ENCODE measurements at places on chromosomes 2 and 18. TPM values are rescaled to one million over a fixed set of nuclear protein-coding genes. Genes with fewer than 3 reads are reported as not detected.

POTEJ gene
- total RNA-seq, result not detected

DUSP19 gene
- 6.2 TPM for total RNA-seq

VSNL1 gene
- 4.1 TPM for total RNA-seq

CYS1 gene
- 0.79 TPM for total RNA-seq

GDF7 gene
- total RNA-seq, result 24.3 TPM

HOXD11 gene
- 0.21 TPM for total RNA-seq

FAM168B gene
- 104 TPM for total RNA-seq

ELP2 gene
- total RNA-seq, result 94.6 TPM

LCT gene
- total RNA-seq, result 2.8 TPM

CREG2 gene
- total RNA-seq, result 4.2 TPM

TFPI gene
- total RNA-seq, result 9.6 TPM

GRCh38 chr2:25000503-25001324 lies 29.0 kb upstream of the DNAJC27 start:
- DNase-seq, result no peak

GRCh38 chr18:48589797-48590519 lies 51.1 kb downstream of the CTIF start:
- no peak for DNase-seq

DNA sequence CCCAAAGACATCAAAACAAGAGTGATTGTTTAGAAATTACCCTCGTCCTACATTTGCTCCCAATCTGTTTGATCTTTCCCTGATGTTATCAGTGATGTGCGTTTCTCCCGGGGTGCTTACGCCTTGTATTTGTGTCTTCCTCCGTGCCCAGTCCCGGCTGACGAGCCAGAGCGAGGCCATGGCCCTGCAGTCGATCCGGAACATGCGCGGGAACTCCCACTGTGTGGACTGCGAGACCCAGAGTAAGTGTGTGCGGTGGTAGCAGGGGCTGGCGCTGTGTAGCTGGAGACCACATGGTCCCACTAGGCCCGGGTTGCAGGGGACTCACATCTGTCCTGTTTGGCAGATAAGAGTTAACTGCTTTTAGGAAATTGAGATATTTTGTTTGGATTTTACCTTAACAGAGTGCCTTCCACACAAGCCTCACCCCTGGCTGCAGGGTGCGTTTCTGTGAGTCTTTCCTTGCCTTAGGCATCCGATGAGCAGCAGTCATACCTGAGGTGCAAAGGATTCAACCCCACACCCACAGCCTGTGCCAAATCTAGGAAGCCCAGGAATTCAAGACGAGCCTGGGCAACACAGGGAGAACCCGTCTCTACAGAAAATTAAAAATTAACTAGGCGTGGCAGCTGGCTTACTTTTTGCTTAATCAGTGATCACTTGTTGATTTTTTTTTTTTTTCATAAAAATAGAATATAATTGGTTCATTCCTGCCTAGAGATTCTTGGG lies 127.4 kb downstream of the GBX2 start:
- no peak for DNase-seq

GRCh38 chr18:6018671-6019070 lies 123.3 kb upstream of the TMEM200C start:
- no peak for DNase-seq

GRCh38 chr2:145739681-145740080 lies 1219.8 kb upstream of the ZEB2 start:
- DNase-seq, result no peak

DNA sequence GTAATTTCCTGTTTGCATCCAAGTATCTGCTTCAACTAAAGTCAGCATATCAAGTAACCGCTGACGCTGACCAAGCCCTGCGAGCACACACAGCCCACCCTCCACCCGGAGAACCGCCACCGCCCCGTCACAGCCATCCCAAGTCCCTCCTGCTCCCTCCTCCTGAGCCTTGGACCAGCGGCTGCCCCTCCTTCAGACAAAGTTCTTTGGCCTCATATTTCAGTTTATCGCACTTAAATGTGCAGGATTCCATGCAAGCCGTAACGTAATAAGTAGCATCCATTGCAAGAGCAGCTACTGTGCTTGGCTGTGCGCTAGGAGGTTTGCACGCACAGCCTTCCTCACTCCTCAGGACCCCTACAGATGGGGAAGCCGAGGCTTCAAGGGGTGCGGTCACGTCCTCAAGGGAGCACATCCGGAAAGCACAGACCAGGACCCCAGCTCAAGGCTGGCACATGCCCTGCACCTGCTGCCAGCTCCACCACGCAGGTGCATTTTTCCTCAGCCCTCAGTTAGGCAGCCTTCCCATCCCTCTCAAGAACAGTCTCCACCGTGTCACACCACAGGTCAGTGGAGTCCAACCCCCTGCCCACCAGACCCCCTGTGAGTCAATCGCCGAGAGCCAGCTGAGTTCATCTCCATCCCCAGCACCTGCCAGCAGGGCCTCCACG lies 17.1 kb downstream of the PXDN start:
- DNase-seq, result peak; percentile 63

DNA sequence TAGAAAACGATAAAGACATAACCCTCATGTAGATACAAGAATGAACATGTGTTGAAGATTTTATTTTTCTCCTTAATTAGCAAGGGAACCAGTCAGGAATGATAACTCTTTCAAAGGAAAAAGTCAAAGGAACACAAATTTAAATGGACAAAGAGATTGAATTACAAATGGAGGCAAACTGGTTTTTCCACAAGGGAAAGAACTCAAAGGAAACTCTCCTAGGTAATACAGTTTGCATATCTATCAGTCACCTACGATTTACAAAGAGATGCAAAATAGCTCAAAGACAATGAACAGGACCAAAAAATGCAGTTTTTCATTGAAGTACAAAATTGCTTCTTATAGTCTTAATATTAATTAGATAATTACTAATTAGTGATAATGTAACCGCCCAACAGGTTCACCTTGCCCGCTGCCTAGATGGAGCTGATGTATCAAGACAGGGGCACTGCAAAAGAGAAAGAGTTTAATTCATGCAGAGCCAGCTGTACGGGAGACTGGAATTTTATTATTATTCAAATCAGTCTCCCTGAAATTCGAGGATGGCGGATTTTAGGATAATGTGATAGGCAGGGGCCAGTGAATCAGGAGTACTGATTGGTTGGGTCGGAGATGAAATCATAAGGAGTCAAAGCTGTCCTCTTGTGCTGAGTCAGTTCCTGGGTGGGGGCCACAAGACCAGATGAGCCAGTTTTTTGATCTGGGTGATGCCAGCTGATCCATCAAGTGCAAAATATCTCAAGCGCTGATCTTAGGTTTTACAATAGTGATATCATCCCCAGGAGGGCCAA lies 151.0 kb downstream of the TMEM17 start:
- no peak for DNase-seq

GRCh38 chr2:133717497-133717896 lies 149.2 kb upstream of the NCKAP5 start:
- no peak for DNase-seq

- DNase-seq, result no peak
These were observed 54.2 kb downstream of the MRPL35 start for GRCh38 chr2:86253424-86253823.

GRCh38 chr2:144325086-144325485 lies 194.8 kb downstream of the ZEB2 start:
- no peak for DNase-seq

DNA sequence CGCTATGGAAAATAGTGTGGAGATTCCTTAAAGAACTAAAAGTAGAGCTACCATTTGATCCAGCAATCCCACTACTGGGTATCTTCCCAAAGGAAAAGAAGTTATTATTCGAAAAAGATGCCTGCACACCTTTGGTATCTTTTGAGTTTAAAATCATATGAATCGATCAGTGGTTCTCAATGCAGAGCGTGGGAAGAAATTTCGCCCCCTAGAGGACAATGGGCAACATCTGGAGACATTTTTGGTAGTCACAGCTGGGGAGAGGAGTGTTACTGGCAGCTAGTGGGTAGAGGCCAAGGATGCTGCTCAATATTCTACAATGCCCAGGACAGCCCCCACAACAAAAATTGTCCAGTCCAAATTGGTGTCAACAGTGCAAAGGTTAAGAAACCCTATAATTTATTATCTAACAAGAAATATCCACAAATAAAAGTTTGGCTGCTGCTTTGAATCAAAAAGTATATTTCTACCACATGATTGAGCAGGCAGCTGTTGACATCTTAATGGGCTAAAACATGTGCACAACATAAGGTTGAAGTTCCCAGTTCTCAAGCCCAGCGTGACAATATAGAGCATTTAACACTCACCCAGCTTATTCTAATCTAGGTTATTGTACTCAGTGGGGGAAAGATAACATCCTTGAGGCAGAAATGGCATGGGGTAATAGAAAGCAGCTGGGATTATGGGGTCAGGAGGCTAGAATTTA lies 425.7 kb downstream of the LRATD1 start:
- DNase-seq, result no peak

- no peak for DNase-seq
These were observed 6.5 kb upstream of the CAPN10 start for GRCh38 chr2:240579771-240580614.

DNA sequence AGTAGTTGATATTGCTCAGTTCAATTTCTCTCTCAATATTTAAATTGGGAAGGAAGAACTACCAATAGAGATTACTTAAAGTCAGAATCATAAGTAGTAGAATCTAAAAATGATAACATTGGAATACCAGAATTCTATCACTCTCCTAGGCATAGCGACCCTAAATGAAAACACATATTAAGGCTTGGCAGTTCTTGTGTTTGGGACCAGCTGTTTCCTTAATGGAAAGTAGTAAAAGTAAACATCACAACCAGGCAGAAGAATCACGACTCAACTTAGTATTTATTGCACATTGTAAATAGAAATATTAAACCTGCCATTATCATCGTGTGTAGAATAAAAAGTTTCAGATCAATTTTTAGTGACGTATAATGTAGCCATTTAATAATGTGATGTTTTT lies 117.5 kb downstream of the SPHKAP start:
- no peak for DNase-seq

DNA sequence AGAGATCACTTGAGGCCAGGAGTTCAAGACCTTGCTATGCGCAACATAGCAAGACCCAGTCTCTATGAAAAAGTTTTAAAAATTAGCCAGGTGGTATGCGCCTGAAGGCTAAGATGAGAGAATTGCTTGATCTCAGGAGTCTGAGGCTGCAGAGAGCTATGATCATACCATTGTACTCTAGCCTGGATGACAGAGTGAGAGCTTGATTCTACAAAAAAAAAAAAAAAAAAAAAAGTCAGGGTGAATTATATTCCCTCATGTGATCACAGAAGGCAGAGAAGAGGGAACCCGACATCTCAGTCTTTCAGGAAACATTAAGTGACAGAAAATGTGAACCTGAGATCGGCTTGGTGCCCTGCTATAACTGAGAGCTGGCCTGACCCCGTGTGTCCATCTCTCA lies 171.2 kb upstream of the MSH6 start:
- DNase-seq, result no peak

DNA sequence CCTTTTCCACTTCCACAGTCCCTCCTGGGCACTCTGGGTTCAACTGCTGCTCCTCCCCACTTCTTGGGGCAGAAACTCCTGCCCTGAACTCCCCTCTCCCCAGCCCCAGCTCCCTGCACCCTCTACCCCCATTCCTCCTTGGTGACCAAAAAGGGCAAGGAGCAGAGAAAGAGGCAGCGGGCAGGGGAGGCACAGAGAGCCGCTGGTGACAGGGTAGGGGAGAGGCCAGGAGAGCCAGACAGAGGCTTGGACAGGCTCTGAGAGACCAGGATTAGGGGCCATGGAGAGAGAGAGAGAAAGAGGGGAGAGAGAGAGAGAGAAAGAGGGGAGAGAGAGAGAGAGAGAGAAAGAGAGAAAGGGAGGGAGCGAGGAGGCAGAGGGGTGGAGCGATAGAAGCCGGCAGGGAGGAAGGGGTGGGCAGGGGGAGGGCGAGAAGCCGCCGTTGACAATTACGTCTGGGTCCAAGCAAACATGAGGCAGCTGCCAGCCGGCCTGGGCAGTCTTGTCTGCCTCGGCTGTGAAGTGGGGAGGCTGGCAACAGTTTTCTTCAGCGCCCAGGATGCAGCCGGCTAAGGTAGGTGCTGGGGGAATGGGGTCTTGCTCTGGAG lies at the start of gene KCNIP3:
Gene KCNIP3 (plus strand): TSS at position 468 of the 608 bp plus-strand sequence. CDS start 92 bp downstream, at position 560.
- DNase-seq, result no peak

GRCh38 chr2:144362401-144362800 lies 157.5 kb downstream of the ZEB2 start:
- DNase-seq, result no peak

DNA sequence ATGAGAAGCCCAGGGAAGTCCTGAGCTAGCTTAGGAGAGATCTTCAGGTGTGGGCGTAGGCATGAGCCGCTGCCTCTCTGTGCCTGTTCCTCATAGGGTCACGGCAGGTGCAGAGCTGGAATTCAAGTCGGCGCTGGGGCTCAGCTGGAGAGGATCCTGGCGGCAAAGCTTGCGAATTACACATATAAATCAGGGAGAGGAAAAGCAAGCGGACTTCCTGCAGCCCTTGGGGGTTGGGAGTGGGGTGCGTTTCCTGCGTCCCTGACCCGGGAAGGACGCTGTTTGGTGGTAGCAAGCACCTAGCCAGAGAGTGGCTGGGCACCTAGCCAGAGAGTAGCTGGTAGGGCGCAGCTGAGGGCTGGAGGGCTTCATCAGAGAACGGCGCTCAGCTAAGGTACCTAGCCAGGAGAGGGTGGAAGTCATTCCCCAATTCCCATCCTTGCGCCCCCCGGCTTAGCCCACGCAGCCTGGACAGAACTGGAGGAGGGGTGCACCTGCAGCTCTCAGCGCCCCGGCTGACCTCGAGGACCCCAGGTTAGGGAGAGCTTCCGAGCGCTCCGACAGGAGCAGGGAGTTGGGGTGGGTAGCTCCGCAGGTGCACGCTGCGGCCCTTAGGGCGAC lies 459 bp upstream of the EFR3B start:
- peak; percentile 76 for DNase-seq

DNA sequence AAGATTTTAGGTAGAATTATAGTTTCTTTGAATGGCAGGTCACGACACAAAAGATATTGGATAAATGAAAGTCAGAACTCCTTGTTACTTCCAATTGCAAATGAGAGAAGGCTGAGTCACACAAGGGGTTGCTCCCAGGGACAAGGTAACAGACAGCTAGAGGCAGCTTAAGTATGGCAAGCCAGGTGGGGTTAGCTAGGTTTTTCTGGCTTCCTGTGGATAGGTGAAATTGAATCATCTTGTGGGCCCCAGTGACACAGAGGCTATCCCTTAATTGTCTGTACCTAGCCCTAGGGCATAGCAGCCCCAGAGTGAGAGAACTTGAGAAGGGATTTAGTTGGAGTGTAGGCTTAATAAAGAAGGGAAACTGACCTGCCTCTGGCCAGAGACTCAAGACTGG lies 407.7 kb upstream of the SLC8A1 start:
- no peak for DNase-seq

DNA sequence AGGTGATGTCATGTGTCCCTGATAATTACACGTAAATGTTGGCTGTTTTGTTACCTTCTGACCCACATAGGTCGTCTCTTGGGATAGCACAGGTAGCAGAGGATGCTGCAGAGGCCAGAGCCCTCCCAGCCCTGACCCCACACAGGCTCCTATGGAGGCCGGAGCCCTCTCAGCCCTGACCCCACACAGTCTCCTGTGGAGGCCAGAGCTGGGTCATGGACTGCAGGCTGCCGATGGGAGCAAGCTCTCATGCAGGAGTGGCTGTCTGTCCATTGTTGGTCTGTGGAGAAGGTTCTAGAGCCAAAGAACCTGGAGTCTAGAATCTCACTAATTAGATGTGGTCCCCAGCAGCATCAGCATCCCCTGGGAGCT lies 155.5 kb downstream of the LDLRAD4 start:
- no peak for DNase-seq
